Vagina (tissue), 2 donors: ENCODE measurements at places on chromosomes 7 and 10. TPM values are rescaled to one million over a fixed set of nuclear protein-coding genes. Genes with fewer than 3 reads are reported as not detected.

The CHCHD3 gene
- 50.6 TPM for total RNA-seq

The CRYGN gene
- not detected for total RNA-seq

The OR13A1 gene
- total RNA-seq: not detected

The PSMC2 gene
- total RNA-seq: 63.3 TPM

The CDC14C gene
- not detected for total RNA-seq

The MYL10 gene
- total RNA-seq: not detected
